ENCODE measurements at places on chromosomes 5 and 9.

DNA sequence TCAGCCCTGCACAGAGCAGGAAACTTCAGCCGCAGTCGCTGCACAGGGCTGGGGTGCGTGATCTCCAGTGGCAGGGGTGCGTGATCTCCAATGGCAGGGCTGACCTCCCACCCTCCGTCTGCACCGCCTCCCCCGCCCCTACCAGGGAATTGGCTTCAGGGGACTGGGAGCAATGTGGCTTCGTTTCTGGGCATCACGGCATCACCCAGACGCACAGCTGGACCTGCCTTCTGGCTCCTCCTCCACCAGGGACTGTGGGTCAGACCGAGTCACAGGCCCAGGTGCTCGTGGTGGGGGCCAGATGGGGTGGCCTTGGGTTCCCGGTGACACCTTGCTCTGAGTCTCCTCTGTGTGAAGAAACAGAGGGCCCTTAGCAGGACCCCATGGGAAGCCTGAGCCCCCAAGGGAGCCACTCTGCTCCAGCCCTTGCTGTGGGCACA, 51.1 kb downstream of the AHRR start:
- no peak for DNase-seq

GRCh38 chr5:173011566-173011965, 28.0 kb downstream of the ATP6V0E1 start:
- no peak for DNase-seq

GRCh38 chr5:16321284-16321683, 141.7 kb upstream of the MARCHF11 start:
- no peak for DNase-seq

GRCh38 chr9:126415741-126416370, 89.2 kb downstream of the MVB12B start:
- DNase-seq = no peak

DNA sequence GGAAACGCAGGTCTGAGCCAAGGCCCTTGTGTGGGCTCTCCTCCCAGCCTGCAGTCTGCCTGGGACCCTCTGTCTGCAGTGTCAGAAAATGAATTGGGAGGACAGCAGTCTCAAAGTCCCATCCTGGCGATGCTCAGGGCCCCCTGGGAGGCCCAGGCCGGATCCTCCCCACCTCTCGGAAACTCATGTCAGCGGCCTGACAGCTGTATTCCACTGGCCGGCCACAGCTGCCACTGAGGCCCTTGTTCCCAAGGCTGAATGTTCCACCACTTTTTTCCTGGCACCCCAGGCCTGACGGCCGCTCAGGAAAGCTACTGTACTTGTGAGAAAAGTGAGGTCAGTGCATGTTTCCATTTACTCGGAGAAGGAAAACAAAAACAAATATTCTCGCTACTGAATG, 180.0 kb downstream of the FGF18 start:
- no peak for DNase-seq

GRCh38 chr5:180823346-180823745, 20.7 kb upstream of the MGAT1 start:
- no peak for DNase-seq

- DNase-seq = peak; percentile 67
These were observed 59.8 kb upstream of the POU5F2 start for GRCh38 chr5:93800988-93801811.

DNA sequence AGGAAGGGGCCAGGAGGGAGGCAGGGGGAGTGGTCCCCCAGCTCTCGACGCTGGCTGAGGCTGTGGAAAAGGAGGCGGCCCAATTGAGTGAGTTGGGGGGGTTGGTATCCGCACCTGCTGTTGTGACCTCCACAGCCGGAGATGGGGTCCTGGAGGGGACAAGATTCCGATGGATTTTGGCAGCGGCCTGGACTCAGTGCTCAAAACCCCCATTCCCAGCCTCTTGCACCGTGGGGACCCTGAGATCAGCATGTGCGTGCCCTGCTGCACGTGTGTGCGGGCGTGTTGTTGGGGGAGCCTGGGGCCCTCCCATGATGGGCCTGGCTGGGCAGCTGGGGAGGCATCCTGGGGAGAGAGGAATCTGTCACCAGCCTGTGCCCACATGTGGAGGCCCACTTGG, 15.0 kb downstream of the CNTFR start:
- no peak for DNase-seq

GRCh38 chr5:164799391-164799790, 1294.0 kb downstream of the MAT2B start:
- no peak for DNase-seq

All from fibroblast of villous mesenchyme (primary cell).